ENCODE measurements at places on chromosomes 13 and 19.
A peak's percentile ranks its signal among the peaks of the same experiment; 100 is the strongest.

DNA sequence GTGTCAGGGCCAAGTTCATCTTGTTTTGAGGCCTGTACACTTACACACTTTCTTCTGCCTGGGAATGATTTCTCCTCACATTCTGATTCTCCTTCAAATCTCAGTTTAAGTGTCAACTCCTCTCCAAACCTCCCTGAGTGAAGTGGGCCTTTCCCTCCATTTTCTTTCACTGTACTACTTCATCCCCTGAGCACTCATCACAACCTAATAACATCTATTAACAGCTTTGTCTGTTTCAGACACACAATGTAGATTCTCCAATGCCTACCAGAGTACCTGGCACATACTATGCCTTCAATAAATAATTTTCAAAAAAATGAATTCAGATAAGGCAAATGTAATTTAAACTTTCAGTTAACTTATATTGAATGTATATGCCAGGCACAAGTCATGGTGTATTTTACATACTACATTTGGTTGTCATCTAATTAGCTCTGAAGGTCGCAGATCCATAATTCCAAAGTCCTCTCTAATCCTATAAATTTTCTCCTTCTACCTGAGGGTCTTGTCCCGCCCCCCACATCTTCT is 357 bp upstream of the COG6 start:
- H3K27ac ChIP-seq, result peak overlapping the region; percentile 77
- H3K4me1 ChIP-seq, result peaks cover 10% of the 10 kb centered on the region
- no peaks in the 10 kb centered on the region for H3K27me3 ChIP-seq
- no peak for DNase-seq

GRCh38 chr19:48734625-48735024 is 5.8 kb downstream of the RASIP1 start:
- H3K4me1 ChIP-seq, result peaks cover 3% of the 10 kb centered on the region
- no peaks in the 10 kb centered on the region for H3K27me3 ChIP-seq
- H3K36me3 ChIP-seq, result no peaks in the 10 kb centered on the region
- no peak overlapping the region for H3K27ac ChIP-seq
- DNase-seq, result no peak

- no peak overlapping the region for H3K27ac ChIP-seq
- no peak for DNase-seq
- no peak overlapping the region for H3K4me3 ChIP-seq
- no peaks in the 10 kb centered on the region for H3K36me3 ChIP-seq
- no peaks in the 10 kb centered on the region for H3K27me3 ChIP-seq
Measured at GRCh38 chr19:34844277-34844676, 71.3 kb upstream of the ZNF599 start.

- DNase-seq, result peak; percentile 98
- no peaks in the 10 kb centered on the region for H3K36me3 ChIP-seq
- H3K4me1 ChIP-seq, result peaks cover 22% of the 10 kb centered on the region
- H3K4me3 ChIP-seq, result peak overlapping the region; percentile 96
- no peaks in the 10 kb centered on the region for H3K27me3 ChIP-seq
- peak overlapping the region; percentile 99 for H3K27ac ChIP-seq
Measured at GRCh38 chr19:13154241-13154778, 4.1 kb downstream of the IER2 start.

DNA sequence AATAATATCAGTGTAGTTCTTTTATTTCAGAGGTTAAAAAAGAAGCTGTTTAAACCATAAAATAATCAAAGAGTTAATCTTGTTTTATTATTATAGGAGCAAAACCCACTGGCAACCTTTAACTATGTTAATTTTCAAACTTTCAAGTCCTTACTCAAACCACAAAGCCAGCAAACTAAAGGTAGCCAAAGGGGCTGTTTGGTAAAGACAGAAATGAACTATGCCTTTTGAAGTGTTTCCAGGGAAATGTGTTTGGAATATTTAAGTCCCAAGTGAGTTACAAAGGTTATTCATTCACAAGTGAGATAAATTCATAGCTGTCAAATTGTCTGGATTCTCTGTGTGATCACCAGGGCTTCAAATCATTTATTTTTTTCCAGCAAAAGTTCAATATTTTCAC is 264.7 kb downstream of the MZT1 start:
- H3K36me3 ChIP-seq, result no peaks in the 10 kb centered on the region
- no peak overlapping the region for H3K27ac ChIP-seq
- no peak for DNase-seq
- no peaks in the 10 kb centered on the region for H3K27me3 ChIP-seq
- no peaks in the 10 kb centered on the region for H3K4me1 ChIP-seq
- H3K4me3 ChIP-seq, result no peak overlapping the region

- no peaks in the 10 kb centered on the region for H3K27me3 ChIP-seq
- H3K27ac ChIP-seq, result no peak overlapping the region
- DNase-seq, result no peak
- H3K4me1 ChIP-seq, result no peaks in the 10 kb centered on the region
Measured at GRCh38 chr19:35781650-35782049, 6.3 kb downstream of the ARHGAP33 start.

DNA sequence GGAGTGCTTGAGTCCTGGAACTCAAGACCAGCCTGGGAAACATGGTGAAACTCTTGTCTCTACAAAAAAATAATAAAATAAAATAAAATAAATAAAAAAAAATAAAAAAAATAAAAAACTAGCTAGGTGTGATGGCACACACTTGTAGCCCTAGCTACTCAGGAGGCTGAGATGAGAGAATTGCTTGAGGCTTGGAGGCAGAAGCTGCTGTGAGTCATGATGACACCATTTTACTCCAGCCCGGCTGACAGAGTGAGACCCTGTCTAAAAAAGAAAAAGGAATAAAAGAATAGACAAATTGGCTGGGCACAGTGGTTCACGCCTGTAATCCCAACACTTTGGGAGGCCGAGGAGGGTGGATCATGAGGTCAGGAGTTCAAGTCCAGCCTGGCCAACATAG is 1168.9 kb downstream of the SLITRK5 start:
- DNase-seq, result no peak
- no peak overlapping the region for H3K4me3 ChIP-seq
- no peaks in the 10 kb centered on the region for H3K36me3 ChIP-seq
- no peak overlapping the region for H3K27ac ChIP-seq

DNA sequence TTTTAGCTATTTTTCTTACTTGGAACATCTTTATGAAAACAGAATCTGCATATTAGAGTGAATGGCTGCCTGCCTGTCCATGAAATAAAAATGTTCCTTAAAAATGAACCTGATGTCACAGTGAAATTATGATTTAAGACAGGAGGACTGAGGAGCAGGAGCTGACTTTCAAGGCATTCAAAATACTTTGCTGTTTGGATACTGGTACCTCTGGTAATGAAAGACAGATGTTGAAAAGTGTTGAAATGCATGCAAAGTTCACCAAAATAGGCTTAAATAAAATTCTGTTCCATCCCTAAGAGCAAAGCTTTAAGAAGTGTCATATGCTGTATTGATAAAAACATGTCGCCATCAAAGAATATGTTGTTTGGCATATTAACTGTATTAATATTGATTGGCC is 1.7 kb downstream of the ARHGEF7 start:
- H3K27ac ChIP-seq, result no peak overlapping the region
- H3K4me1 ChIP-seq, result peaks cover 22% of the 10 kb centered on the region
- no peaks in the 10 kb centered on the region for H3K36me3 ChIP-seq
- no peak overlapping the region for H3K4me3 ChIP-seq

GRCh38 chr13:99067159-99067985 is 89.5 kb upstream of the DOCK9 start:
- no peaks in the 10 kb centered on the region for H3K27me3 ChIP-seq
- H3K27ac ChIP-seq, result no peak overlapping the region
- H3K4me1 ChIP-seq, result peaks cover 14% of the 10 kb centered on the region
- no peaks in the 10 kb centered on the region for H3K36me3 ChIP-seq

- H3K36me3 ChIP-seq, result no peaks in the 10 kb centered on the region
- H3K4me3 ChIP-seq, result no peak overlapping the region
- DNase-seq, result no peak
- no peaks in the 10 kb centered on the region for H3K27me3 ChIP-seq
- H3K27ac ChIP-seq, result peak overlapping the region; percentile 40
- H3K4me1 ChIP-seq, result peaks cover 28% of the 10 kb centered on the region
Measured at GRCh38 chr13:48431987-48432615, 19.2 kb upstream of the LPAR6 start.

GRCh38 chr19:32631381-32631780 is 43.6 kb downstream of the ANKRD27 start:
- H3K4me3 ChIP-seq, result no peak overlapping the region
- H3K36me3 ChIP-seq, result peaks cover 52% of the 10 kb centered on the region

GRCh38 chr13:30021611-30022010 is 171.2 kb upstream of the UBL3 start:
- no peak for DNase-seq
- H3K36me3 ChIP-seq, result no peaks in the 10 kb centered on the region
- H3K27me3 ChIP-seq, result no peaks in the 10 kb centered on the region
- H3K4me3 ChIP-seq, result no peak overlapping the region
- H3K27ac ChIP-seq, result no peak overlapping the region
- no peaks in the 10 kb centered on the region for H3K4me1 ChIP-seq
